Left ventricle myocardium inferior (tissue), 1 donor: ENCODE measurements at places on chromosomes 12 and 14.

- DNase-seq = peak; percentile 38
Measured at GRCh38 chr14:35365130-35366055, 39.2 kb downstream of the NFKBIA start.

- DNase-seq = peak; percentile 85
Measured at GRCh38 chr14:76961631-76962302, 66.7 kb downstream of the IRF2BPL start.

GRCh38 chr12:128966203-128966810, 113.0 kb downstream of the GLT1D1 start:
- DNase-seq = no peak

GRCh38 chr12:3631759-3632158, 121.2 kb downstream of the CRACR2A start:
- DNase-seq = no peak

DNA sequence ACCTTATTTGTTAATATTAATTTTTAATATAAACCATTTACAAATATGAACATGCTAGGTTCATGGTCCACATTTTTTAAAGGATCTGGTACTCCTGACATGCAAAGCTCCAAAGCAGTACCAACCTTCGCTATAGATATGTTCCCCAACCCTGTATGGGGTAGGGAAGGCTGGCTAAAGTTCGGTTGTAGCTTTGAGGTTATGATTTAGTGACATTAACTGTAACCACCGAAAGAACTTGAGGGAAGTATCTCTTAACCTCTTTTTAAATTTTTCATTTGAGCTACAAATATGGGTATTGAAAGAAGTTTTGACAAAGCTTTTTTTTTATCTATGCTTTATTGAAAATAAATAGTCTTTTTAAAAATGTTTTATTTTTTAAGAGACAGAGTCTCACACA, 115.5 kb downstream of the DYRK2 start:
- DNase-seq = no peak

DNA sequence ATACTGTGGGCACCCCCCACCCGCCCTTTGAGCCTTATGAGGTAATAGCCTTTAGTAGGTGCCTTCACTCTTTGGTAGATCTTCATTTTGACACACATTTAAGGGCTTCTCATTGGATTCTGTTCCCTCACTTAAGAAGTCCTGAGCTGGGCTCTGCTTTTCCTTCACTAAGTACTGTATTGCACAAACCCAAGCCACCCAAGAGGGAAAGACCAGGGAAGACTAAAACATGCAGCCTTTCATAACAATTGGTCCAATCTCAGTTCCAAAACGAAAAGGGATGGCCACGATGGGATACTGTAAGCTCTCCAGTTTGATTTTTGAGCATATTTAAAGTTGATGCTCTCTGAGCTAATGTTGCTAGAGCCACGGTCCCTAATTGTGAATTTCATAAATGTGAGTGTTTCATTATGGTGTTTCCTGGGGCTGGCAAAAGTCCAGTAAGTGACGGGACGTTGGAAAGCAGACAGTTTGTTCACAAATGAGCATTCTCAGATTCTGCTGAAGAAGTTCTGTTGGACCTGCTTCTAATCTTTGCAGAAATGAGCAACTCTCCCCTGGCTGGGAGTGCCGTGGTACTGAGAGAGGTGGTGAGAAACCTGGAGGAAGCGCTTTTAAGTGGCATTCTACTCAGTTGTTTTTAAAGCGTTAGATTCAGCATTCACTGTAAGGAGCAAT, 9.4 kb downstream of the SSPN start:
- DNase-seq = peak; percentile 36

- DNase-seq = no peak
Measured at GRCh38 chr14:64095620-64096019, 198.6 kb downstream of the ESR2 start.

DNA sequence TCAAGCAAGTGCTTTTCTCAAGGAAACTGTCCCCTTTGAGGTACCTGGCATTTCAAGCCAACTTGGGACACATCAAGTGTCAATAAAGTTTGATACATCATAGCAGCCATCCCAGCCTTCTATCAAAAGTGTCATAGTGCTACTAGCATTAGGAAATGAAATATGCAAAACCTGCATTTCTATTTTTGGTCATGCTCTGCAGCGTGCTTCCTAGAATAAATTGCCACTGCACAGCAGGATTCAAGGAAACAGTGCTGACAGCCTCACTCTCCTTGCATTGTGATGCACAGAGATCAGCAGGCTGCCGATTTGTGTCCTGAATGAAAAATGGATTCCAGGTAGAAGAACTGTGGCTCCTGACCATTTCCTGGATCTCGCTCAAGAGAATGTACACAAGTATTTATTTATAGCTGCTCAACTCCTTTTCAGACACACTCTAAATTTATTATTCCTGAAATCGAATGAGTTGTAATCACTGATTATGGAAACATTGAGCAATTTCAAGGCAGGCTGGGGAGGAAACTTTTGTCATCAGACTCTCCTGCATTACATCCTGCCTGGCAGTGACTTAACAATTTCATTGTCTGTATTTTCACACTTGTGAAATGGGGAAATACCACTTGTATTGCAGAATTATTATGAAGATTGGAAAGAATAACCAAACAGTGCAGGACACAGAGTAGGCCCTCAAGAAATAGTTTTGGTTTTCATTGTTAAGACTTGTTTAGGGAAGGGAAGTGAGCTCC, 120.9 kb downstream of the SLC38A6 start:
- no peak for DNase-seq

GRCh38 chr12:6092784-6093722, 31.4 kb downstream of the VWF start:
- DNase-seq = no peak

GRCh38 chr12:72264548-72265175, 7.5 kb upstream of the TRHDE start:
- no peak for DNase-seq

GRCh38 chr12:62267480-62267879, 7.3 kb downstream of the USP15 start:
- no peak for DNase-seq

DNA sequence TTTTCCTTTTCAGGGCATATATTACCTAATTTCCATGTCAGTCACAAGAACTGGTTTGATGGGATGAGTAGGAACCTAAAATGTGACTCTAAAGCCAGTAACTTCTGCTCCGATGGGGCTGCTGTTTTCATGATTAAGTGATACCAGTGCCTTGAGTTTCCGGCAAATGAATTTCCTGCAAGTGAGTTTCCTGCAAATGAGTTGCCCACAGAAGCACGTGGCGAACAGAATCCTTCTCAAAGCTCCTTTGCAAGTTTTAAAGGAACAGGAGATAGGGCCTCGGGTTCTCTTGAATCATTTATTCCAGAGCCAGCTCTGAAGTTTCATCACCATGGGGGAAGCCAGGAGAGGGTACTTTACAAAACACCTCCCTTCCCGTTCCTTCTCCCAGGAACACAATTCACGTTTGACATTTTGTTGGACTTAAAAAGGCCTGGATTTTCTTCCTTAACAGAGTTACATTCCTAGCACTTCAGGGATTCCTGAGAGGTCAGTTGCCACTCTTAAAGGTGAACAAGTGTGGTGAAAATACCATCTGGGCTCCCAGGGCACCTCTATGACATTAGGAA, 2.2 kb upstream of the PPTC7 start:
- DNase-seq = no peak

- DNase-seq = no peak
Measured at GRCh38 chr12:65875640-65876071, 51.4 kb downstream of the HMGA2 start.

- no peak for DNase-seq
Measured at GRCh38 chr12:26929590-26929989, 8.2 kb downstream of the INTS13 start.

- DNase-seq = no peak
Measured at GRCh38 chr12:4584896-4585295, 22.9 kb downstream of the DYRK4 start.

GRCh38 chr12:64240781-64241180, 18.7 kb upstream of the KICS2 start:
- no peak for DNase-seq

- no peak for DNase-seq
Measured at GRCh38 chr14:91419044-91419397, 1.4 kb upstream of the CCDC88C start.

DNA sequence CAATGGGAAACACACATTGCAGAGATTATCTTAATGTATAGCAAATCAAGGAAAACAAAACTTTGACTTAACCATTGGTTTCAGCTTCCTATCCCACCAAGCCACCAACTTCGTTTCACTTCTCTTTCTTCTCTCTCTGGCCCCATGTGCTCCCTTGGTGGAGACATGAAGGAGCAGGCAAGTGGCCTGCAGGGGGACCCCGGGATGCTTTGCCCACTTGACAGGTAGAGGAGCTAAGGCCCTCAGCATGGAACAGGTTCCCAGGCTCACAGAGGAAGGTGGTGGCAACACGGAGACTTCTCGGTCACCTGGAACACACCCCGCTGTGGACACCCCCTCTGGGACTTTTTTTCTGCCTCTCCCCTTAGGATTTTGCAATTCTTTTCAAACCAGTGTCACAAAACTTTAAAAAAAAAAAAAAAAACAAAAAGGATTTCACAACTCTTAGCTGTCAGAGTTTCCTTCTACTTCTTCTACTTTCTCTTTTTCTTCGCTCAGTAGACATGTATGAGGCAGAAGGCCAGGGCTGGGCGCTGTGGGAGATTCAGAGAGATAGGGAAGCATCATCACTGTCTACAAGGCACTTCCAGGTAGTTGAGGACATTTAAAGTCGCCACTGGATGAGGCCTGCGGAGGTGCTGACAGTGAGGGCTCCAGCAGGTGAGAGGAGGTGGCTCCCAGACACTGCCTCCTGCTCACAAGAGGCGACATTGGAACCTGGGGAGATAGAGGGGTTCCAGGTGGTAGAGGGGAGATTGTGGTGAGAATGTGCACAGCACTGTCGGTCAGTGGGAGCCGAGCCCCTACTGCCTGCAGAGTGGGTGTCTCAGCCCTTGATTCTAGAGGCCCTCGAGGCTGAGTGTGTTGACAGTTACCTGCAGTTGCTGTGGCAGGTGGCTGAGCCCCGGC, 119.6 kb downstream of the GCH1 start:
- no peak for DNase-seq

DNA sequence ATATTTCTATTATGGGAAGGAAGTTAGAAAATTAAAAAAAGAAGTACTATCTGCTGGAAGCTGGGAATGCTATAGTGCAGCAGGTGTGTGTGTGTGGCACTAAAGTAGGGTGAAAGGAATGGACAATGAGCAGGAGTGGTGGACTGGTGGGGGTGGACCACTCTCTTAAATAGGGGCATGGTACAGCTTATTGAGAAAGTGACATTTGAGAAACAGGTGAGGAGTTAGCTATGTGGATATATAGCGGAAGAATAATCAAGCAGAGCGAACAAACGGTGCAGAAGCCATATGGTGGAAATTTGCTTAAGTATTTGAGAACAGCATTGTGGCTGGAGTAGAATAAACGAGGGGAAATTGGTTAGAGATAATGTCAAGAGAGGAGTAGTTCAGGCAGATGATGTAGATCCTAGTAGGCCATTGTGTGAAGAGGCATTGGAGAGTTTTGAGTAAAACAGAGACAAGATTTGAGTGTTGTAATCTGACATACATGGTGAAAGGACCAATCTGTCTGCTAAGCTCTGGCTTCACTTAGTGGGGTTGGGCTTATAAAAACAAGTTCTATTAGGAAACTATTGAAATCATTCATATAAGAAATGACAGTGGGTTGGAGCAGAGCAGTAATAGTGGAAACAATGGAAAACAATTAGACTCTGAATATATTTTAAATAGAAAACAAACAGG, 149.2 kb upstream of the SYT10 start:
- no peak for DNase-seq

DNA sequence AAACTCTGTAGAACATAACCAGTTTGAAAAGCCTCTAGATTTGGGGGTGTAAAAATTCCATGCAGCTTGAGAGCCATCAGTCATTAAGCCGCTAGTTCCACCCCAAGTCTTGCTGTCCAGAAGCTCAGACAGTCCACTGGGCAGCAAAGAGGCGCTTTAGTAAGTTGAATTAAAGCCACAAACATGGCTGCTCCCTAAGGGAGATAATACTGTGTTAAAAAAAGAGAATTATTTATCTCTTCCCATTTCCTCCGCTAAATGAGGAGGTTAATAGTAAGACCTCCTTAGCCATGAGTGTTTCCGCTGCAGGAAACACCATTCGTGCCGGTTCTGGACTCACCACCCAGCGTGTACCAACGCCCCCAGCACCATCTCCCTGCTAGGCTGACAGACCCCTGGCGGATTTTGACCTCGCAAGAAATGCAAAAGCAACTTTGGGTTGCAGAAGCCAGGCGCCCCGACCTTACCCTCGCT, 536 bp downstream of the TM7SF3 start:
- DNase-seq = no peak

DNA sequence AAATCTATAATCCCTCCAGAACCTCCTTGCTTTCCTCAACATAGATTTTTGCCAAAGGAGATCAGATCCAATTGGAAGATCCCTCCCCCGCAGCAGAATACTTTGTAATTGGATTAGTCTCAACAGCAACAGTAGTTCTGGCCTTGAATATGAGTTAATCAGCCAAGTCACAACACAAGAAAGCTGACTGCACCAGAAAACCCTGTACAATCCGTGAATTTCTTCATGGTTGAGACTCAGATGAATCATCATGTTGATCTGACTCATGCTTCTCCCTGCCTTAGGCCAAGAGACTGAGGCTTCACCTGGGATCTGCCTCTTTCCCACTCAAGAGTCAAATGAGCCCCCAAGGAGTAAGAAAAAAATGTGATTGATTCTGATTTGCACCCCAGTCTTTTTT, 3.0 kb upstream of the METTL17 start:
- DNase-seq = no peak

DNA sequence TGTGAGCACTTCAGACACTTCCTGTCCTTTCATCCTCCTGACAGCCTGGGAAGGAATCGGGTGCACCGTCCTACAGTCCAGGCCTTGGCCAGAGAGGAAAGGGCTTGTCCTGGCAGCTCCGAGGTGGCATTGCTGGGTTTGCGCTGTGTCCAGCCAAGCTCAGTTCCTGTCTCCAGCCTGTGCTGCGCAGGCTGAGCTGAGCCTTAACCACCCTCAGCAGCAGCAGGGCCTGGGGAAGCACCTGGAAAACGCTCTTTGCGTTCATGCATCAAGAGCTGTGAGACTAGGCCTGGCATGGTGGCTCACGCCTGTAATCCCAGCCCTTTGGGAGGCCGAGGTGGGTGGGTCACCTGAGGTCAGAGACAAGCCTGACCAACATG, 33.7 kb upstream of the EML1 start:
- DNase-seq = no peak
